ENCODE measurements at places on chromosomes 16 and 17.

- DNase-seq = no peak
Measured at GRCh38 chr16:30710971-30711370, 12.0 kb downstream of the SRCAP start.

GRCh38 chr16:785563-786535 is 2.3 kb downstream of the RPUSD1 start:
- DNase-seq = no peak

GRCh38 chr16:57863434-57864160 is 61.3 kb upstream of the KIFC3 start:
- DNase-seq = no peak

- no peak for DNase-seq
Measured at GRCh38 chr17:76864024-76864423, 4.2 kb upstream of the MGAT5B start.

GRCh38 chr17:27336184-27336583 is 42.3 kb downstream of the WSB1 start:
- no peak for DNase-seq

GRCh38 chr16:47132308-47132707 is 11.4 kb downstream of the NETO2 start:
- DNase-seq = no peak

- no peak for DNase-seq
Measured at GRCh38 chr17:28344435-28344901, 8.9 kb downstream of the TNFAIP1 start.

GRCh38 chr16:546909-547770 is 13.1 kb upstream of the PRR35 start:
- DNase-seq = peak; percentile 82

GRCh38 chr16:23607726-23608125 is 11.6 kb upstream of the NDUFAB1 start:
- no peak for DNase-seq

GRCh38 chr16:49491106-49491670 is 117.6 kb downstream of the C16orf78 start:
- no peak for DNase-seq

DNA sequence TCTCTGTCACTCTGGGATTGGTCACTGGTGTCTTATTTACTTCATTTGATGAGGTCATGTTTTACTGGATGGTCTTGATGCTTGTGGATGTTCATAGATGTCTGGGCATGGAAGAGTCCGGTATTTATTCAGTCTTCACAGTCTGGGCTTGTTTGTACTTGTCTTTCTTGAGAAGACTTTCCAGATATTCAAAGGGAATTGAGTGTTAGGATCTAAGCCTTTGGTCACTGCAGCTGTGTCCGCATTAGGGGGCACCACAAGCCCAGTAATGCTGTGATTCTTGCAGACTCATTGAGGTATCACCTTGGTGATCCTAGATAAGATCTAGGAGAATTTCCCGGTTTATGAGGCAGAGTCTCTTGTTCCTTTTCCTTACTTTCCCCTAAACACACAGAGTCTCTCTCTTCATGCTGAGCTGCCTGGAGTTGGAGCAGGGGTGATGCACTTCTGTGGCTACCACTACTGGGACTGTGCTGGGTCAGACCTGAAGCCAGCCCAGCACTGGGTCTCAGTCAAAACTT is 214.7 kb downstream of the SPECC1 start:
- DNase-seq = no peak

DNA sequence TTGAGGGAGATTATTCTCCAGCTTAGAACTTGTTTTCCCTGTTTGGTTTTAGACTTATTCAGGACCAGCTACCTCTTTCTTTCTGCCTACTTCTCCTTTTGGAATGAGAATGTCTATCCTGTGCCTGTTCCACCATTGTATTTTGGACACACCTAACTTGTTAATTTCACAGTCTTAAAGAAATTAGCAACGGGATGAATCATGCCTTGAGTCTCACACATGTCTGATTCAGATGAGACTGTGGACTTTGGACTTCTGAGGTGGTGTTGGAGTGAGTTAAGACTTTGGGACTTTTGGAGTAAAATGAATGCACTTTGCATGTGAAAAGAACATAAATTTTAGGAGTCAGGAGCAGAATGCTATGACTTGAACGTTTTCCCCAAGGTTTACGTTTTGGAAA is 581.4 kb downstream of the CDH11 start:
- no peak for DNase-seq

DNA sequence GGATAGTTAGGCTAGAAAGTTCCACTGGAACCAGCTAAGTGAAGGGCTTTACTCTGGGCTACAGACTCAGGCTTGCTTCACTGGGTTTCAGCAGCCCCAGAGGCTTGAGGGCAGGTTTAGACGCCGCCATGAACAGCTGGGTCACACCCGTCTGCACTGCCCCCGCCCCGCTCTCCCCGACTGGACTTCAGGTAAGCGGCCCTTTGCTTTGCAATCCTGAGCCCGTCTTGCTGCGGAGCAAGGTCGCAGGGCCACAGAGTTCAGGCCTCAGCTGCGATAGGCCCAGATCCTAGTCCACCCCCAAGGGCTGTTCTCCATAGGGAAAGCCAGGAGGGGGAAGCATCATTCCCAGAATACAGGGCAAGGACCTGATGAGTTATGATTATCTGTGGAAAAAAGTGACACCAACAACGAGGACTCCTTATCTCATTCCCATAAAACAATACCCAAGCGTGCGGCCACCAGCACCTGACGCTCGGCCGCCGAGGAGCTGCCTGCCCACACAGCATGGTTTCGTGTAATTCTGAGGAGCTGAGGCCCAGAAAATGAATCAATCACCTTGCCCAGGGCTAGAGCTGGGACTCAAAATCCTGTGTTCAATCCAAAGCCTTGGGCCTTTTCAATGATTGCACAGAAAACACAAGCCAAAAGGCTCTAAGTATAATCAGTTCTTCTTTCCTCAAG is 20.4 kb downstream of the MEAK7 start:
- no peak for DNase-seq

DNA sequence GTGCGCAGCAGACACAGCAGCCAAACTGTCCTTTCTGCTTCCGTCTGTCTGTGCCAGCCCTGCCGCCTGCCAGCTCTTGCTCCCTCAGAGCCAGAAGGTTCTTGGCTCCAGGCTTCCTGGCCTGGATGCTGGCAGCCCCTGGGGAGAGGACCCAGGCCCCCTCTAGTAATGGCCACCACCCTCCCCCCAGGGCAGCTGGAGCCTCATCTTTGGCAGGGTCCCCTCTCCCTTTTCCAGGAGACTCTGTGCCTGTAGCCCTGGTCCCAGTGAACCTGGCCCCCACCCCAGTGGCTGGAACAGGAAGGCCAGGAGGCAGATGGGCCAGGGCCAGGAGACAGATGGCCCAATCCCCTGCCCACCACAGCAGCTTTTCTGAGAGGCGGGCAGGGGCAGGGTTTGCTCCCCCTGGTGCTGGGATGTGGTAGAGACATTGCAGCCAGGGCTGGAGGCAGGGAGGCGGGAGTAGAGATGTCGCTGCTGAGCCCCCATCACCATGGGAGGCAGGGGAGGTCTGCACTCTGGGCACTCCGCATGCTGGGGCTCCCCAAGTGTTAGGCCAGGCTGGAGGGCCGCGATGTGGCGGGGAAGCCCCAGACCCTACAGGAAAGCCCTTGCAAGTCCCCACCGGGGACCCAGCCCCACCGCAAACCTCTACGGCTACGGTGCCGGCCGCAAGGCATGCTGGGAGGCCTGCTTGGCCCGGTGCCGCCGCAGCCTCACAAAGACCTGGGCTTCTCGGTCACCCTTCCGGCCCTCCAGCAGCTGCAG is 16.7 kb downstream of the UNC13D start:
- no peak for DNase-seq

DNA sequence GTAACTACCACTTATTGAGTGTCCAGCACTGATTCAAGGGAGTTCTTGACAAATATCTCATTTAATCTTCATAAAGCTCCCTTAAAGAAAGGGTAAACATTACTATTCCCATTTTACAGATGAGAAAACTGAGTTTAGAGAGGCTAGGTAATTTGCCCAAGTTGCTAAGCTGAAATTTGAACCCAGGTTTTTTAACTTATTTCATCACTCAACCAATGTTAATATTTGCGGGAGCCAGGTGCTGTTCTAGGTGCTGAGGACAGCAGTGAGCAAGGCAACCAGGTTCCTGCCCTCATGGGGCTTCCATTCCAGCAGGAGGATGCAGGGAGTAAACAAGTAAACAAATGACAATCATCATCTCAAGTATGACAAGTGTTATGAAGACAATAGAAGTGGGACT is 104.0 kb upstream of the LHX1 start:
- DNase-seq = no peak

GRCh38 chr16:50501251-50501650 is 46.9 kb upstream of the NKD1 start:
- DNase-seq = no peak

GRCh38 chr16:21083729-21084268 is 66.8 kb downstream of the DNAH3 start:
- no peak for DNase-seq

DNA sequence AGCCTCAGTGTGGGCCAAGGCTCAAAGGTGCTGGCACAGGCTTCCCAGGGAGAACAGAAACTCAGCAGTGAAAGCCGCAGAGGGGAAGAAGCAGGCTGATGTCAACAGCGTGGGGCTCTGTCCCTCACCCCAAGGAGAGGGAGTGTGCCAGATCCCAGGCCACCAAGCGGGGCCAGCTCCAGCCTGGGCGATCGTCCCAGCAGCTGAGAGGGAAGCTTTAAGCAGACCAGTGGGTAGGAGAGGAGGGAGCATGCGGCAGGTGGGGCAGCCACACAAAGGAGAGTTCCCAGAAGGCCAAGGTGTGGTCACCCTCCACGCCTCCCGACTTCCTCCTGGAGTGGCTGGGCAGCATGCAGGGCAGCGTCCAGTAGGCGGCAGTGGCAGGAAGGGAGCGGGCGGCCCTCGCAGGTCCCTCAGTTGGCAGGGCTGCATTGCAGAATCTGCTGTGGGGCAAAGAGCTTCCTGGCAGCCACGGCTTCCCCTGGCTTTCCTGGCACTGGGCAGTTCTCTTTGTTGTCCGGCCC is 6.0 kb downstream of the SYNGR2 start:
- DNase-seq = no peak

DNA sequence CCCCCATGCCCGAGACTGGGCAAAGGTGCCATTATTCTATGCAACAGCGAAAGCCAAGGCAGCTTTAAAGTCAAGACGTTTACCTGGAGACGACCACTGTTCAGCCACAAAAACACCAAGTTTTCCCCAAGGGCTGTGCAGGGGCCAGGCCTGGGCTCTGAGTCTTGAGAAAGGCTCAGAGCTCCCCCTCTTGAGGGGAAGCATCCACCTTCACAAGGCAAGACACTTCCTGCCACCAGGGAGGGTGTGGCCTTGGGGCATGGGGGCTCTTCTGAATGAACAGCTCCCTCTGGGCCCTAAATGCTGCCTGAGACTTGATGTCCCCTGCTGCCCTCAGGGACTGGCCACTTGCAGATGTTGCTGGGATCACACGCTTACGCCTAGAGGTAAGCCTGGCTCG is 26.5 kb downstream of the PDIA2 start:
- DNase-seq = peak; percentile 80

DNA sequence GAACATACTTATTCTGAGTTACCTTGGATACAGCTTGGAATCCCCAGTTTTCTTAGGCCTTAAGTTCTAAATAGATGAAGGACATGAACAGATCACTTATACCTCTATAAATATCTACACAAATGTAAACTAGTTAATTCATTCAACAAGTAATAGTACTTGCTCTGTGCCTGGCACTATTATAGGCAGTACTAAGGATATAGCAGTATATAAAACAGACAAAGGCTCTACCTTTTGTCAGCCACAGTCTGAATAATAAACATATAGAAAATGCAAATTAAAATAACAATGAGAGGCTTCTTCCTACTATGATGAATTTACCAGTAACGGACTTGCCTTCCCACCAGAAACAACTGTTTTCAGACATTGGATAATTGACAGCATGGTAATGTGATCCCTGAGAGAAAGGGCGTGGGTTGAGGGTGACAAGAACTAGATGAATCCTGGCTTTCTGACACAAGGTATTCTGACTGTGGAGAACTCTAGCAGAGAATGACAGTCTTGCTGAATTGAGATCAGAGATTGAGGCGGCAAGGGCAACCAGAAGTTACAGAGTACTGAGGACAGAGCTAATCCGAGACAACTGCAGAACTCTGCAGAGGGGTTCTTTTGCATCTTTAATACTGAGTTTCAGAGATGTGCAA is 170.5 kb downstream of the TANC2 start:
- DNase-seq = no peak

DNA sequence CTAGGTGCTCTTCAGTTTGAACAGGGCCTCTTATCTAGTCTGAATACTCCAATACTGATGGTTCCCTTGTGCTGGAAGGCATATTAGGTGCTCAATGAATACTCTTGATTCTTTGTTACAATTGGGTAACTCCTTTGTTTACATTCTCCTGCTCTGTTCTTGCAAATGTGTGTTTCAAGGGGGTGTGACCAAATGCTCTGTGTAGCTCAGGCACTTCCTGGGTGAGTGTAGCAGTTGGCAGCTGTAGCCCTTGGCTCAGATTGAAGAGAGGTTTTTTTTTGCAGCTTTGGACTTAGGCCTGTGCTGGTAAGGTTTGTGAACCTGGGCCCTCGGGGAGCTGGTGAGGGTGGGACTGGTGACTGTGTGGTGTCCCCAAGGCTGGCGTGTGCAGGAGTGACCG is 20.2 kb downstream of the TBCD start:
- DNase-seq = no peak

- no peak for DNase-seq
Measured at GRCh38 chr16:57865746-57866528, 63.6 kb upstream of the KIFC3 start.

DNA sequence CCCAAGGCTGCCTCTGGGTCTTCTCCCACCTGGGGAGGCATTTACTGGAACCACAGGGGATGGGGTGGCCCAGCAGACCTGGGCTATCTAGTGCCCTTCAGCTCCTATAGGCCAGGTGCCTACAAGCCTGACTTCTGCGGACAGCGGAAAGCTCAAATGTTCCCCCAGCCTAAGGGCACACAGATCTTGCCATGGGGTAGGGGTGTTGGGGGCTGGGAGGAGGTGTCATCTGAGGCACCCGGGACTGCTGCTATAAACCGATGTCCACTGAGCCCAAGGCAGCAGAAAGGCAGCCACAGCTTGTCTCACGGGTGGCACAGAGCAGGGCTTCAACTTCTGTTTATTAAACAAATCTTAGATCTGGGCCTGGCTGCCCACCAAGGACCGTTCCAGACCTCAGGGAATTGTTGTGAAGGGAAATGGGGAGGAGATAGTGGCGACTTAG is 3.6 kb downstream of the MYO1C start:
- DNase-seq = no peak

GRCh38 chr16:1408171-1408837 is 6.2 kb downstream of the UNKL start:
- DNase-seq = peak; percentile 82

DNA sequence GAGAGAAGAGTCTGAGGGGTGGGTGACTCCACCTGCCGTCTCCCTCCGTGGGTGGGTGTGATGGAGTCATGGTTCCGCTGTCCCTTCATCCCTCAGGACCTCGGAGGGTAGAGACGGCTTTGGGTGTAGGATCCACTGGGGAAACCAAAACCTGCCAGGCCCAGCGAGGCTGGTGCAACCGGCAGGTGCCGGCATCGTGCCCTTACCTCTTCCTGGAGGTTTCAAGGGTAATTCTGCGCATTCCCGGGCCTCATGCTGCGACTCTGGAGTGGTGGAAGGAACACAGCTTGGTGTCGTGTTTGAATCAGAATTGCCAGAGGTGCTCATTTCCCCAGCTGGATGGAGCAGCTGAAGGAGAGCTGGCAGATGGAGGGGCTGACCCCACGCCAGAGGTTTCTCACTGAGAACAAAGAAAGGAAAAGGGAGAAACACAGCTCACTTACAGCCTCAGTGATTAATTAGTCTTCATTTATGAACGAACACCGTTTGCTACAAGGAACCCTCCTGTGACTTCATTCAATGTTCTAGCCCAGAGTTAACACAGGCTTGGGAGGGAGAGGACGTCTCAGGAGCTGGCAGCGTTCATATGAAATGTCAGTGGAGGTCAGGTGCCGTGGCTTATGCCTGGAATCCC is 16.3 kb upstream of the ATP2A3 start:
- no peak for DNase-seq

- DNase-seq = no peak
Measured at GRCh38 chr17:41971721-41972523, 5.3 kb downstream of the CNP start.
